ENCODE measurements at places on chromosomes 6 and 20. TPM values are rescaled to one million over a fixed set of nuclear protein-coding genes. Genes with fewer than 3 reads are reported as not detected.

The DACT2 gene
- not detected for polyA plus RNA-seq

The PI16 gene
- polyA plus RNA-seq, result 1.4 TPM

GRCh38 chr6:151452750-151453427 is 963 bp upstream of the RMND1 start:
- H3K27ac ChIP-seq, result peak overlapping the region; percentile 64
- peak overlapping the region; percentile 74 for H3K4me3 ChIP-seq
- no peak for DNase-seq
- no peaks in the 10 kb centered on the region for H3K27me3 ChIP-seq
- peaks cover 18% of the 10 kb centered on the region for H3K4me1 ChIP-seq

DNA sequence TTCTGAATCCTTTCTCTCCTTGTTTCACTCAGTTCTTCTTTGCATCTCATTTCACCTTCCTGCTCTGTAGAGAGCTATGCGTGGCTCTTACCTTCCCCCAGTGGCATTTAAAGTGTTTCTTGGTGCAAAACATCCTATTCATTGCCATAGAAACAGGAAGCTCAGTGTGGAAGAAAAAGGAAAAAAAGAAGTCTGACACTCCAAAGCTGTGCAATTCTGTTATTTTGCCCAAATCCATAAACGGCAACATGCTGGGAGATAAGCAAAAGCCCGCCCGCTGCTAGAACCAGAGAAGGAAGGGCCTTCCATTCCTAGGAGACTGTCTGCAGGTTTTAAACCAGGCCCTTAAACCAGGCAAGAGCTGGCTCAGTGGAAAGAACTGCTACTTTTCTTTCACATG is 247.1 kb downstream of the HIVEP2 start:
- no peak overlapping the region for H3K27ac ChIP-seq
- no peaks in the 10 kb centered on the region for H3K36me3 ChIP-seq
- no peak overlapping the region for H3K4me3 ChIP-seq
- no peak for DNase-seq
- H3K27me3 ChIP-seq, result no peaks in the 10 kb centered on the region
